ENCODE measurements at places on chromosomes 6 and 20. TPM values are rescaled to one million over a fixed set of nuclear protein-coding genes. Genes with fewer than 3 reads are reported as not detected.

NHLRC1 gene
- 1.9 TPM for total RNA-seq

ULBP1 gene
- 0.06 TPM for total RNA-seq

MLIP gene
- under 0.01 TPM for total RNA-seq

UBE2C gene
- total RNA-seq = 10.7 TPM

OPN5 gene
- total RNA-seq = not detected

SOX4 gene
- total RNA-seq = 8.0 TPM

LY6G6C gene
- total RNA-seq = not detected

C6orf15 gene
- 0.49 TPM for total RNA-seq

PHACTR1 gene
- total RNA-seq = 1.9 TPM

TMEM74B gene
- not detected for total RNA-seq

ARFGEF2 gene
- 20.2 TPM for total RNA-seq

GRM1 gene
- total RNA-seq = not detected
